CD4-positive, CD25-positive, alpha-beta regulatory T cell (primary cell): ENCODE measurements at places on chromosomes 16 and 17. TPM values are rescaled to one million over a fixed set of nuclear protein-coding genes. Genes with fewer than 3 reads are reported as not detected.
A peak's percentile ranks its signal among the peaks of the same experiment; 100 is the strongest.

CCL17 gene
- not detected for total RNA-seq

CCL2 gene
- not detected for total RNA-seq

HBQ1 gene
- not detected for total RNA-seq

LITAF gene
- 281 TPM for total RNA-seq

NLRC5 gene
- total RNA-seq = 842 TPM

GCGR gene
- not detected for total RNA-seq

INCA1 gene
- total RNA-seq = not detected

GPR142 gene
- total RNA-seq = not detected

DNA sequence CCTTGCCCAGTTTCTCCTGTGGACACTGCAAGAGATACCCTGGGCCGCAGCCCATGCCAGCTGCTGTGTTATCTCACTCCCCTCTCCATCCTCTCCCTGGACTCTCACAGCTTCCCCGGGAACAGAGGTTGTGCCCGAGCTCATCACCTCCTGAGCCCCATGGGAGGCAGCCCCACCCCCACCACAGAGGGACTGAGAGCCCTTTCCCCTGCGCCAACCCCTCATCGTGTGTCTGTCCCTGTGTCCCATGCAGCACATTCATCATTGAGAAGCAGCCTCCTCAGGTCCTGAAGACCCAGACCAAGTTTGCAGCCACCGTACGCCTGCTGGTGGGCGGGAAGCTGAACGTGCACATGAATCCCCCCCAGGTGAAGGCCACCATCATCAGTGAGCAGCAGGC lies 12.7 kb downstream of the STAT5A start:
- no peaks in the 10 kb centered on the region for H3K4me1 ChIP-seq
- H3K27ac ChIP-seq = no peak overlapping the region
- DNase-seq = no peak
- no peaks in the 10 kb centered on the region for H3K27me3 ChIP-seq
- peaks cover 62% of the 10 kb centered on the region for H3K36me3 ChIP-seq
- no peak overlapping the region for H3K4me3 ChIP-seq

GRCh38 chr16:55113210-55113609 lies 182.5 kb downstream of the IRX5 start:
- H3K27me3 ChIP-seq = no peaks in the 10 kb centered on the region
- no peak overlapping the region for H3K27ac ChIP-seq
- DNase-seq = no peak
- H3K36me3 ChIP-seq = no peaks in the 10 kb centered on the region
- no peaks in the 10 kb centered on the region for H3K4me1 ChIP-seq

GRCh38 chr17:64216338-64217248 lies 46.5 kb downstream of the TEX2 start:
- H3K4me1 ChIP-seq = no peaks in the 10 kb centered on the region
- H3K27ac ChIP-seq = no peak overlapping the region
- H3K4me3 ChIP-seq = no peak overlapping the region
- DNase-seq = no peak
- H3K36me3 ChIP-seq = peaks cover 18% of the 10 kb centered on the region

DNA sequence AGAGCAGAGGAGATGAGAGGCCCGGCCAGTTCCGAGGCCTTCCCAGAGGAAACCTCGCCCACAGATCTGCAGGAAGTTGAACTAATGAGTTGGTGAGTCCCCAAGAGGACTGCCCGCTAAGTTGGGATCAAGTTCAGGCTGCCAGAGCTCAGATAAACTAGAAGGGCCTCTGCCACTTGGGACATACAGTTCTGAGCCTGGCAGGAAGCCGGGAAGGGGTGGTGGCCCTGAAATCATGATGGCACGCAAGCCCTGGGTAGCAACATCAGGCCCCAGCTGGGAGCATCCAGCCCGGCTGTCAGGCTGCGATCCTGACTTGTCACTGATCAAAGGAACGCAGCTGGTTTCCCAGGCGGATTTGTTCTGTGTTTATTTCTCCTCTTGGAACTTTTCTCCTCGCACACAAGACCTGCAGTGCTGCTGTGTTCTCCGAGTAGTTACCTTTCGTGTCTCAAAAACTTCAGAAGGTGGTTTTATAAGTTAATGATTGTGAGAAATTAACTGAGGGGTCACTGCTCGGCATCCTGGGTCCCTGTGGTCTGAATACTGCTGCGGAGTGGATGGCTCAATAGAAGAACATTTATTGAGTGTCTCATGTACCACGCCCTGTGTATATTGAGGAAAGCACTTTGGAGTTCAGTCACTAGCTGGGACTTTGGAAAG lies 8.0 kb upstream of the WFDC1 start:
- peaks cover 3% of the 10 kb centered on the region for H3K27me3 ChIP-seq
- H3K27ac ChIP-seq = no peak overlapping the region
- H3K4me3 ChIP-seq = no peak overlapping the region

DNA sequence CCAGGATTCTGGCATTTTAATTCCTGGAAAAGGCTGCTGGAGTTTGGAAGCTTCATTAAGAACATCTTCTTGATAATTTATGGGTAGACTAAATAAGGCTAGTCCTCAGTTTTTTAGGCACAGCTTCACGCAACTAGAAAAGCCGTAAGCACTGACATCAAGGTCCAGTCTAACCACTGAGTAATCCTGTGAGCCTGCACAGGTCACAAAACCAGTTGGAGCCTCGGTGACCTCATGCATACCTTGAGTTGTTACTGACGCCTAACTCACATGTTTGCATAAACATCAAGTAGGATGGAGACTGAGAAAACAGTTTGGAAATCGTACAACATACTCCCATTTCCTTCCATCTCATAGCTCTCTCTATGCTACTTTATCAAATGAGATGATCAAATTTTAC lies 63.8 kb upstream of the RCVRN start:
- no peaks in the 10 kb centered on the region for H3K4me1 ChIP-seq
- no peaks in the 10 kb centered on the region for H3K36me3 ChIP-seq
- H3K27me3 ChIP-seq = no peaks in the 10 kb centered on the region
- no peak overlapping the region for H3K27ac ChIP-seq
- no peak overlapping the region for H3K4me3 ChIP-seq
- DNase-seq = no peak

- DNase-seq = no peak
- H3K27ac ChIP-seq = no peak overlapping the region
- peaks cover 4% of the 10 kb centered on the region for H3K4me1 ChIP-seq
- no peak overlapping the region for H3K4me3 ChIP-seq
- no peaks in the 10 kb centered on the region for H3K27me3 ChIP-seq
Observed at GRCh38 chr17:16081507-16082087, 82.0 kb downstream of the TTC19 start.

DNA sequence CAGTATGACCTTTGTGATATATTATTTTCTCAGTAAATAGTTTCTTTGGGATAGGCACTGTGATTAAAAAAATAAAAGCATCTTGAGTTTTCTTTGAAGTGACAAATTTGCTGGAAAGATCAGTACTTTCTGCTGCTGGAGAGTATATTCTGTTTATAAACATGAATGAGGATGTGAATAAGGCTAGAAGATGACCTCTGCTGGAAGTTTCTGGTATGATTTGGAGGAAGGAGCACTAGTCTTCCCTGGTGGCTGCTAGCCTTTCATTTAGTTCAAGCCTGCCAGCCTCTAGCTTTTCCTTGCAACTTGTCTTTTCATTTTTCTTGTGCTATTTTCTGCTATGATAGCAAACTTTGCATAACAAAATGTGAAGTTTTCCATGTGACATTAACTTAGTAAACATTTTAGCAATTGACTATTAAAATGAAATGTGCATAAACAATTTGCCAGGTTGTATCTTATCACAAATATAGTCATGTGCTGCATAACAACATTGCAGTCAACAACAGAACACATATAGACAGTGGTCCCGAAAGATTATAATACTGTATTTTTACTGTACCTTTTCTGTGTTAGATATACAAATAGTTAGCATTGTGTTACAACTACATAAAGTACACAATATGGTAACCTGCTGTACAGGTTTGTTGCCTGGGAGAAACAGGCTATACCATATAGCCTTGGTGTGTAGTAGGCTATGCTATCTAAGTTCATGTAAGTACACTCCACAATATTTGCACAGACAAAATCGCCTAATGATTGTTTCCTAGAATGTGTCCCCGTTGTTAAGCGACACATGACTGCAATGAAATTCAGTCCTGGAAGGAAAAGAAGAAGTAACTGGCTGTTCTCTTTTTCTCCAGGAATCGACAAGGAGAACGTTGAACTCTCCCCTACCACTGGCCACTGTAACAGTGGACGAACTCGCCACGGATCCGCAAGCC lies 18.1 kb upstream of the RAB11FIP4 start:
- H3K4me3 ChIP-seq = no peak overlapping the region
- peaks cover 39% of the 10 kb centered on the region for H3K36me3 ChIP-seq
- no peaks in the 10 kb centered on the region for H3K27me3 ChIP-seq
- no peak overlapping the region for H3K27ac ChIP-seq
- peaks cover 5% of the 10 kb centered on the region for H3K4me1 ChIP-seq

DNA sequence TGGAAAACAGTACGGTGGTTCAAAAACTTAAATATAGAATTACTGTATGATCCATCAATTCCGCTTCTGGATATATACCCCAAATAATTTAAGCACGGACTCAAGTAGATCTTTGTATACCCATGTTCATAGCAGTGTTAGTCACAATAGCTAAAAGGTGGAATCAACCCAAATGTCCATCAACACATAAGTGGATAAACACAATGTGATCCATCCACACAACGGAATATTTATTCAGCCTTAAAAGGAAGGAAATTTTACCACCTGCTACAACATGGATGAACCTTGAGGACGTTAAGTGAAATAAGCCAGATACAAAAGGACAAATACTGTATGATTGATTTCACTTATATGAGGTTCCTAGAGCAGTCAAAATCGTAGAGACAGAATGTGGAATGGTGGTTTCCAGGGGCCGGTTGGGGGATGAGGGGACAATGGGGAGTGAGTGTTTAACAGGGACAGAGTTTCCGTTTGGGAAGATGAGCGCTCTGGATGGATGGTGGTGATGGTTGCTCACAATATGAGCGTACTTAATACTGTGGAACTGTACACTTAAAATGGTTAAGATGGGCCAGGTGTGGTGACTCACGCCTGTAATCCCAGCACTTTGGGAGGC lies 5.4 kb upstream of the RNF222 start:
- H3K36me3 ChIP-seq = no peaks in the 10 kb centered on the region
- no peak overlapping the region for H3K27ac ChIP-seq
- no peaks in the 10 kb centered on the region for H3K4me1 ChIP-seq
- peaks cover 7% of the 10 kb centered on the region for H3K27me3 ChIP-seq

GRCh38 chr16:89345642-89346150 lies 128.2 kb downstream of the ZNF778 start:
- peaks cover 66% of the 10 kb centered on the region for H3K4me1 ChIP-seq
- no peaks in the 10 kb centered on the region for H3K27me3 ChIP-seq
- H3K36me3 ChIP-seq = peaks cover 7% of the 10 kb centered on the region

DNA sequence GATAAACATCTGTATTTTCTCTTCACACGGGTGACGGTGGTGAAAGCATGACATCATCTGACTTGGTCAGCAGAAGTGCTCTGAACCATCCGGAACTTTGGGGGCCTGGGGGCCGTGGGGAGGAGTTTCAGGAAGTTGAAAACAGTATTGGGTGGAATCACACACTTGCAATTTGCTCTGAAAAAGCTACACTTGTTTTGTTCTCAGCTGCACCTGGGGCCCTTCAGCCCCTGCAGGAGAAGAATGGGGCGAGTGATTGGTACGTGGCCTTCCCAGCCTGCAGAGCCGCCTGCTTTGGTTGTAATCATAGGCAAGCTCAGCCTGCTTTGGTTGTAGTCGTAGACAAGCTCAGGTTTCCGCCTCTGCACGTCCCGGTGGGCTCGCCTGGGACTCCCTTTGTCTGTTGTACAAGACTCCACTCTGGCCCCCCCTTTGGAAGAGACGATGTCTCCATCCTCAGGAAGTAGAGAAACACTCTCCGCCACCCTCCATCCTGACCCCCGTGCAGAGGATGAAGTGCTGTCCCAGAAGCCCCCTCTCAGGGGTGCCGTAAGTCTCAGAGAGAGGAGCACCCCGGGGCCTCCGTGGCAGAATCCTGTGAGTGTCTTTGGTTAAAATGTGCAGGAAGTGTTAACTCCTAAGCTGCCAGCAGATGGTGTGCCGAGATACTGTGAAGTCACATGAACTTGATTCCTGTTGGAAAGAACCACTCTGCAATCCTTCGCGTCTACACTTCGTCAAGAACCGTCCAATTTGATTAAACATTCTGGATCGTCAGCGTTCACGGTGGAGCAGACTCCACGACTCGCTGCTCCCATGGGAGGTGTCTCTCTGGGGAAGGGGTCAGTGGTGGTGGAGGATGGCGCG lies 5.4 kb downstream of the BANP start:
- H3K4me3 ChIP-seq = peak overlapping the region; percentile 76
- H3K36me3 ChIP-seq = peaks cover 18% of the 10 kb centered on the region
- H3K27me3 ChIP-seq = no peaks in the 10 kb centered on the region
- peaks cover 93% of the 10 kb centered on the region for H3K4me1 ChIP-seq

GRCh38 chr16:85363427-85363826 lies 249.7 kb upstream of the GSE1 start:
- H3K27me3 ChIP-seq = no peaks in the 10 kb centered on the region
- H3K4me1 ChIP-seq = no peaks in the 10 kb centered on the region
- no peak for DNase-seq
- no peak overlapping the region for H3K27ac ChIP-seq

GRCh38 chr17:73718912-73719311 lies 74.7 kb upstream of the SDK2 start:
- no peaks in the 10 kb centered on the region for H3K36me3 ChIP-seq
- H3K4me3 ChIP-seq = no peak overlapping the region
- DNase-seq = no peak
- H3K27ac ChIP-seq = no peak overlapping the region

GRCh38 chr17:69452664-69453260 lies 38.3 kb downstream of the MAP2K6 start:
- no peaks in the 10 kb centered on the region for H3K4me1 ChIP-seq
- H3K27ac ChIP-seq = no peak overlapping the region
- H3K36me3 ChIP-seq = no peaks in the 10 kb centered on the region
- no peak overlapping the region for H3K4me3 ChIP-seq
- DNase-seq = no peak

DNA sequence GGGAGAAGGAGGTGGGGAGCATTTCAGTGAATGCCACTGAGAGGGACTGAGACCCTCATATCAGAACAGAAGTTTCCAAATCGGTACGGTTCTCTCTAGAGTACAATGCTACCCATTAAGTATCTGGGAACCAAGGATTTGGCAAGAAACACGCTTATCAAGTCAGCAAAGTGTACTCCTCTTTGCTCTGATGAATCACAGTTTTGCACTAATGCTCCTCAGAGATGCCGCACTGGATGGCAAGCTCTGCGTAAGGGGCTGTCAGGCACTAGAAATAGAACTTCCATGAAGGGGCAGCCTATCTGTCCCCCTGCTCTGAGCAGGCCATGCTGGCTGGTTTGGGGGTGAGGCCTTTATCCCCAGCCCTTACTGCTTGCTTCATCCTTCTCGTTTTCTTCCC lies 4.8 kb upstream of the ABCC12 start:
- no peaks in the 10 kb centered on the region for H3K36me3 ChIP-seq
- no peak overlapping the region for H3K4me3 ChIP-seq
- DNase-seq = no peak
- peaks cover 6% of the 10 kb centered on the region for H3K4me1 ChIP-seq

GRCh38 chr16:3819746-3820724 lies 60.5 kb downstream of the CREBBP start:
- no peak overlapping the region for H3K27ac ChIP-seq
- no peaks in the 10 kb centered on the region for H3K27me3 ChIP-seq
- H3K4me1 ChIP-seq = peaks cover 78% of the 10 kb centered on the region
- no peak for DNase-seq
- peak overlapping the region; percentile 14 for H3K4me3 ChIP-seq
- peaks cover 2% of the 10 kb centered on the region for H3K36me3 ChIP-seq

- no peak overlapping the region for H3K27ac ChIP-seq
- no peak overlapping the region for H3K4me3 ChIP-seq
- H3K27me3 ChIP-seq = no peaks in the 10 kb centered on the region
- H3K36me3 ChIP-seq = peaks cover 37% of the 10 kb centered on the region
- no peak for DNase-seq
- H3K4me1 ChIP-seq = peaks cover 18% of the 10 kb centered on the region
Observed at GRCh38 chr17:75898791-75899190, 2.0 kb upstream of the TRIM65 start.

- no peaks in the 10 kb centered on the region for H3K27me3 ChIP-seq
- peaks cover 13% of the 10 kb centered on the region for H3K4me1 ChIP-seq
- H3K4me3 ChIP-seq = no peak overlapping the region
- DNase-seq = no peak
- no peaks in the 10 kb centered on the region for H3K36me3 ChIP-seq
Observed at GRCh38 chr17:83064732-83065659, 14.4 kb upstream of the METRNL start.
